ENCODE measurements at places on chromosomes 2 and 18.

DNA sequence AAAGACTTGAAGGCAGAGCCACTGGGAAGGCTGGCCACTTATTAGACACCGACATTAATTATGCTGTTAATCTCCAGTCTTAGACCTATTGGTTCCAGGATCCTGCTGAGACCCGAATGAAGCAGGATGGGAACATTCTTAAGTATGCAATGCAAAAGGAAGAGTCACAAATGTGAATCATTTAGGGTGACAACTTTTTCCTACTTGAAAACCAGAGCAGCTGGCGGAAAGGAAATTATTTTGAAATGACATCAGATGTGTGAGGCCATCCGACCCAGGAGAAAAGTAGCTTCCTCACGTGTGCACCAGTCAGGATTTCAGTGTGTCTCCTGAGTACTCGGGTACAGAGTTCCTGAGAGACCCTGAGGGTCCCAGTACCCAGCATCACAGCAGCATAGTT lies 222.9 kb upstream of the NCKAP5 start:
- DNase-seq, result no peak

DNA sequence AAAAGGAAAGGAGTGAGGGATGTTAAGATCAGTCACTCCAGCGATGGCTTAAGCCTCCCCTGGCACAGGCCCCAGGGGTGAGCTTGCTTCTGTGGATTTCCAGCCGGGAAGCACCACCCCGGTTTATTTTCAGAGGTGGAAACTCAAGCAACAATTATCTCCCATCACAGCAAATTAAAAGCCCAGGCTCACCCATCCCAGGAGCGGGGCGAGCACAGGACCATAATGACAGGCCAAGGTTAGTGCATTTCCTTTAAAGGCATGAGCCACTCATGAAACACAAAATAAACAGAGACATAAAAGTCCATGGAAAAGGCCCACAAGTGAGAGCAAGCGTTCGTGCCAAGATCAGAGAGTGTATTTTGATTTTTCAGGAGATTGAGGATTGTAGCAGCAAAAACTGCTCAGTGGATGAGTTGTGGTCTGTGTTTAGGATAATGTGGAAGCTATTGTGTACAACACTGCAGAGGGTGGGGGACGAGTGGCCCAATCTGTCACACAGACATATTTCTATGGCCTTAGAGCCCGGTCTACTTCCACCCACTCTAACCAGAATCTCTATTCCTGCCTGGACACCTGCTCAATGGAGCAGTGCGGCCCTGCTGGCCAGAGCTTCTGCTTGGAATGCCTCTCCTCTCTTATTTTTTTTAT lies 111.4 kb upstream of the CDC42EP3 start:
- DNase-seq, result no peak

DNA sequence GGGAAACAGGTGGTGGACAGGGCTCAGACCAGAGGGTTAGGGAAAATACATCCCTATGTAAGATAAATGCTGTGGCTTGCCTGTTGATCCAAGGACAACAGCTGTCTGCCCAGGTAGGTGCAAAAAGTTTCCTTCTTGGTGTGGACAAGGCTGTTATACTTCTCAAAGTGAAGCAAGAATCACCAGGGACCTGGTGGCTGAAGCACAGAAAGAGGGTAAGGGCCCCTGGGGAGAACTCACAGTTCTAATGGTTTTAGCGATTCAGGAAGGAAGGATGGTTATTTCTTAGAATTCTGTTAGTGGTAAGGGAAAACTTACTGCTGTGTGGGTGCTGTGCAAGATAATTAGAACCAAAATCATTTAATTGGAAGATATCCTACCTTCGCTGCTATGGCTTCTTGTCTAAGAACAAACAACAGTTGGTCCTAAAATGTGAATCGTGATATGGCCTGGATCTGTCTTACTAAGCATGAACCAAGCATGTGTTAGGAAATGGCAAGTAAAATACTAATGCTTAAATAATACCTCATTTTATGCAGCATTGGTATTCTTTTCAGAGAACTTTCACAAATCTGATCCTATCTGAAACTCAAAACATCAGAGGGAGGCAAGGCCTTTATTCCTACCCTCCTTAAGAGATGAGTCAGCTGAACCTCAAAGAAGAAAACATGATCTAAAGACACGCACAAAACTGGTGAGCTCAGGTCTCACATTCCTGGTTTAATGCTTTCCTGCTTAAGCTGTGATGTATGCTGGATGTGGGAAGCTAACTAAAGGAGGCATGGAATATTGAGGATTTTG lies 159.2 kb upstream of the THUMPD2 start:
- no peak for DNase-seq

- no peak for DNase-seq
Measured at GRCh38 chr18:10030816-10031541, 117.2 kb downstream of the VAPA start.

GRCh38 chr2:209368914-209369313 lies 54.9 kb upstream of the MAP2 start:
- DNase-seq, result no peak

GRCh38 chr18:74990563-74991081 lies 218.3 kb downstream of the PTGR3 start:
- no peak for DNase-seq

DNA sequence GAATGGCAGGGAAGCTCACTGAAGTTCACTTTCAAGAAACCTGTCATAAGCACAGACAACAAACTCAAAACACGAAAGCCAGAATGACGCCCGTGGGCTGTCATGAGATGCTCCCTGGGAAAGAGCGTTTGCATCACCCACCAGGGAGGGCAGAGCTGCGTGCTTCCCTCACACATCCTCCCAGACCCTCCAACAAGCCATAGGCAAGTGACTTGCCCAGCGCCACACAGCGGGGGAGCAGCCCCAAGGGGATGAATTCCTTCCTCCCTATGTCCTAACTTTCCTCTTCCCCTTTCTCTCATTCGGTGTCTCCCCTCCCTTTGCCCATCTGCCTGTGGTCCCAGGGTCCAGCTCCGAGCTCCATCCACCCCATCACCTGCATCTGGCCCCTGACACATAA lies 10.7 kb downstream of the BIN1 start:
- no peak for DNase-seq

DNA sequence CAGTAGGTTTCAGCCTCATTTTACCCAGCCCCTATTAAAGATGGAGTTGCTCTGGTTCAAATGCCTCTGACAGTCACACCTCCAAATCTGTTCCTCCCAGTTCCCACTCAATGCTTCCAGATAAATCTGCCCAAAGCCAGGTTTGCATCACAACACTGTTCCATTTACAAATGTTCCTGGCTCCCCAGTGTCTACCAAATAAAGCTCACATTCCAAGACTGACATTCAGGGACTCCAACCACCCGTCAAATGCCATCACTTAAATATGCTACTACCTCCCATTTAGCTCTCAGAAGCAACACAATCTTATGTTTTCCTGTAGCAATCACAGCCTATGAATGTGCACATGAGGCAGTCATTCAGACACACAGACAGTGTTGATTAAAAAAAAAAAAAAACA lies 127.3 kb downstream of the TMEM163 start:
- no peak for DNase-seq

- DNase-seq, result no peak
Measured at GRCh38 chr2:133887676-133888040, 319.4 kb upstream of the NCKAP5 start.

GRCh38 chr2:26671691-26672090 lies 20.8 kb upstream of the KCNK3 start:
- DNase-seq, result no peak

GRCh38 chr2:19669126-19669525 lies 232.7 kb downstream of the TTC32 start:
- no peak for DNase-seq

- DNase-seq, result no peak
Measured at GRCh38 chr2:212683346-212684097, 144.9 kb upstream of the ERBB4 start.

GRCh38 chr2:7452110-7452876 lies 535.1 kb downstream of the RNF144A start:
- DNase-seq, result no peak

DNA sequence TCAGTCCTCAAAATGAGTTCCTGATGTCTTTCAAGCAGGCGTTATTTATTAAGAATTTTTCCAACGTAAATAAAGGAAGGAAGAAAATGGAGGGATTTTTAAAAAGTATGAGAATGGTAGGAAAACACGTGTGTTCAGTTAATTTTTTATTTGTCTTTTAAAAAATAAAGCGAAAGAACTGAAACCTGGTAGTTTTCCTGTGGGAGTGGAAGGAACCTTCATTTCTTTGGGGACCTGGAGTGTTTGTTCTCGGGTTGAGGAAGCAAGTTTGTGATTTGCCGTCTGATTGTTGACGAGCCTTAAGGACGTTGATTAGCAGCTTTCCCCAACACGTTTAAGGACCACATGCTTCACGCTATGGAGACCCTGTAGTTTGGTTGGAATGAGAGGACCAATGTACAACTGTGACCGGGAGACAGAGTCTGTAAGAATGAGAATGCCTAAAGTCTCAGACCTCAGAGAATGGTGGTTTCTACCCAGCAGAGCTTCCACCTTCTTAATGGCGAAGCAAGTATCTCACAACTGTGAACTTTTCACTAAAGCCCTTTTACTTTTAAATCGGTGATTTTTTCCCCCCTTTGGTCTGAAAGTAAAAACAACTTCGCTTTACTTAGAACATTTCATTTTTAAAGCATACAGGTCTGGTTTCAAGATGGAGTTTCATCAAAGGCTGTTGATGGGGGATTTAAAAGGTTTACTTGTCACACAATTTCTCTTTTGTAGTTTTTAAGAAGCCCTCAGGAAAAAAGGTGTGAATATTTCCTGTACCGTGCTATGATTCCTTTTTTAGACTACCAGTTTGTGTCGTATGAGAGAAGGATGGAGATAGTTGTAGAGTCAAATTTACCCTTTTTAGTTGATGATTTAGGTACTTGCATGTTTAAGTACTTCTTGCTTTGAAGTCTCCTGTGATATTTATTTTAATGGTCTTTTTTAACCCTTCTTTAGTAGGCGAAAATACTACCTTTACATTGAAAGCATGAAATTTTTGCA lies 1.4 kb downstream of the TTC39C start:
- DNase-seq, result no peak

GRCh38 chr2:142140434-142140845 lies 9.6 kb upstream of the LRP1B start:
- peak; percentile 1 for DNase-seq

DNA sequence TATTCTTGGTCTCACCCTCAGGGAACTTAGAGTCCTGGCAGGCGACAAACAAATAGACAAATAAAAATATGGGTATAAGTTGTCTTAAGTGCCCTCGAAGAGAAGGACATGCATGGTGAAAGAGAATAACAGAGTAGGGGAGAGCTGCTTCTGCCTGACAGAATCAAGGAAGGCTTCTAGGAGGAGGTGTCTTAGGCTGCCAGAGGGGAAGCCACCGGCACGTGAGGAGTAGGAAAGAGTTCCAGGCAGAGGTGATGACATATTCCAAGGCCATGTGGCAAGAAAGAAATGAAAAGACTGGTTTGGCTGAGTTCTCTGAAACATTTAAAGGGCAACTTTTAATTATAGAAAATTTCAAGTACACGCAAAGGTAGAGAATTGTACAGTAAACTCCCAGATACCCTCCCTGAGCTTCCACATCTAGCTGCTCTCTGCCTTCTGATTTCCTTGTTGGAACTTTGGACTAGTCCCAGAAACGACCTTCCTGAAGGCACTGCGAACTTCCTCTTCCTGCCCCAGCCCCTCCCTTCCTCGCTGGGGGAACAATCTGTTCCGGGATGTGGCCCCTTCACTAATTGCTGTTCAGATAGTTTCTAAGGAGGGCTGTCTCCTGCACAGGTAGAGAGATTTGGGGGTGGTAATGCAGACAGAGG lies 91.7 kb downstream of the DYSF start:
- no peak for DNase-seq

- DNase-seq, result no peak
Measured at GRCh38 chr2:7900593-7900992, 781.3 kb upstream of the ID2 start.

GRCh38 chr2:207660994-207661393 lies 35.8 kb upstream of the METTL21A start:
- no peak for DNase-seq

DNA sequence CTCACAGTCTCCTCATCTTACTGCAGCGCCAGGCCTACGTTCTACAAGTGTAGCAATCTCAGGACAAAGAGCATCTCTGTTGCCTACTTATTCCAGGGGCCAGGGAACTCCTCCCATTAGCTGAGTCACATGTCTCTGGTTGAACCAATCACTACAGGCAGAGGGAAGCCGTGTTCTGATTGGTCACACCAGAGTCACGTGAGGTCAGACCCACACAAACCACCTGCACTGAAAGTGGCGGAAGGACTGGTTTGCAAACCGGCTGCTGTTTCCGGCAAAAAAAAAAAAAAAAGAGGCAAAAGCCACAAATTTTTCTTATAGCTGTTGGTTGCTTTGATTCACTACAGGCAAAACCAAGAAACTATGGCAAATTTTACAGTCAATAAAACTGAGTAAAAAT lies 21.9 kb upstream of the USP14 start:
- no peak for DNase-seq

DNA sequence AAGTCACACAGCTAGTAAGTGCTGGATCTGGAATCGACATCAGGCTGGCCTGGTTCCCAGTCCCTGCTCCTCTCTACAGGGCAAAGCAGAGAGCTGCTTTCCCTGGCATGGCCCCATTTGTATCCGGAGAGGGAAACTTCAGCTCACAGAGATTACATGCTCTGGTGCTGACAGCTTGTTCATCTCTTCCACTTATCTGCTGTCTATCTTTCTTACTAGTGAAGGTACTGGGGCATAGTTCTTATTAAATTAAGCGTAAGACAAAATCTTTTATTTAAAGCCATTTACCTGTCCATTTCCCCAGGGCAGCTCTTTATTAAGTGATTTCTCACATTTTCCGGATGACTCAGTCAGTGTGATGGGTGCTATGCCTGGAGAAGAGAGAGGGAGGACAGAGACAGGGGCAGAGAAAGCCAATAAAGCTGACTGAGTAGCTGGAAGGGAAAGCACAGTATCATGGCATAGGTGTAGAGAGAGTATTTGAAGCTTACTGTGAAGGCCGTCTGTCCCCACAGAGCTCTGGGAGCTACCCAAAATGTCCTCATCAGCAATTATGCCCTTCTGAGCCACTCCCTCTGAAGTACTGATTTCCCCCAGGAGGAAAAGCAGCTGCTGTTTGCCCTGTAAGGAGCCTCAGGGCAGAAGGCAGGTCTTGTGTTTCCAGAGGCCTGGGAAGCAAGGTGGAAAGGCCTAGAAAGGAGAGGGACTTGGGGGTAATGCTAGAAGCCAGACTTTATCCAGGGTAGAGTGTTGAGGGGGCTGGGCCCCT lies 44.1 kb upstream of the EPAS1 start:
- no peak for DNase-seq

DNA sequence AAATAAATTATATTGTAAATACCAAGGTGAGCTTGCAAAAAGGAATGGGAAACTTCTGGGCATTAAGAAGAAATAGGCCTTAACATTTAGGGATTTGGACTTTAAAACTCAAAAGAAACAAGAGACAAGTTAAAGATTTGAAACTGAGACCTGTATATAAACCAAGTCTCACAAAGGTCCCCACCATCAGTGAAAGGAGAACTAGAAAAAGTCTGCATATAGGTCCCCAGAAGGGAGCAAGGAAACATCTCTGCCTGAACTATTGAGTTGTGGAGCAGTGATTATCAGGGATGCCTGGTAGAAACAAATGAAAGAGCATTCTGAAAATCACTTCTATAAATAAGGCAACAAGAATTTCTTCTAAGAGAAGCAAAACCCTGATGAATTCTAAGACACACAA lies 30.5 kb upstream of the ITGAV start:
- no peak for DNase-seq

- DNase-seq, result no peak
Measured at GRCh38 chr2:171529914-171530313, 7.6 kb downstream of the CYBRD1 start.

- peak; percentile 57 for DNase-seq
Measured at GRCh38 chr2:151782378-151783132, 45.7 kb downstream of the ARL5A start.
